ENCODE measurements at places on chromosomes 3 and 15.

DNA sequence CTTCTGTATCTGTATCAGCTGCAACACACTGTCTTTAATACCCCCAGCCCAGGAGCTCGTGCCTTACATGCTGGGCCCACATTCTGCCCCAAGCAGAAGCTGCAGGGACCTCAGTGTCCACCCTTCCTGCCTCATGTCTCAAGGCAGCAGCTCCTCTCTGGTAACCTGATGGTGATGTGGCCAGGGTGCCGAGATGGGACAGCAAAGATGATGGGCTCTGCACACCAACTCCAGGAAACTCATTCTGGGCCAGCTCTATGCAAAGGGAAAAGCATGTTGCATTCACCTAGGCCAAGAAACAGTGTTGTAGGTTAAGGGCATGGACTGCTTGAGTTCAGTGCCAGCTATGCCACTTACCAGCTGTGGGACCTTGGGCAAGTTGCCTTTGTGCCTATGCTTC, 79.5 kb upstream of the PRR23C start:
- DNase-seq: no peak

DNA sequence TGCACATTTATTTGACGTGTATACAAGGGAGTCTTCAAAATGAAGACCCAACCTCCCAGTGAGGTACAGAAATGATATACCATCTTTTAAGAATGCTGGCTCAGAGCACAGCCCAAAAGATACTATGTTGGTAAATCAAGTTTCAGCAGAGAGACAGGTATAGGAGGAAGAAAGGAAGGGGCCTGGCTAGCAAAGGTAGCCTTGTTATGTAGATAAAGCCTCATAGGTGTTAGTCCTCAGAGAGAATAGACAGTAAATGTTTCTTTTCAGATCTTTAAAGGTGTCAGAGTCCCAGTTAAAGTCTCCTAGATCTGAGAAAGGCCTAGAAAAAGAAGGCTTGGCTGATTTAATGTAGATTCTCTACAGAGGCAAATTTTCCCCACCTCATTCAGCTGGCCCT, 213.8 kb downstream of the SI start:
- DNase-seq: no peak

DNA sequence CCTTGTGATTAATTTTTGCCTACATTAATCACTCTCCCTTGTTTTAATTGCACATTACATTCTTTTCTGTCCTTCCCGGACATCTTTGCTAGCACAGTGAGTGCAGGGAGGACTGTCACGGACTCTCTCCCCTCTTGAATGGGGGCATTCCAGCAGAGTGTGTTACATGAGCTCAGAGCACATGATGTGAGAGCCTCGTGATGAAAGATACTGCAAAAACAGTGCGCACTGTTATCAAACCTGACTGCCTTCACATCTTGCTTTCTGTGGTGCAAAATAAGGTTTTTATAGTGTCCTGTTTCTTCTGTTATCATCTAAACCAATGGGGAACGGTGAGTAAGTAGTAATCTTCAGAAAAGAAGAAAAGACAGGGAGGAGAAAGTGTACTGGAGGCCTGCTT, 167.5 kb downstream of the PGPEP1L start:
- no peak for DNase-seq

DNA sequence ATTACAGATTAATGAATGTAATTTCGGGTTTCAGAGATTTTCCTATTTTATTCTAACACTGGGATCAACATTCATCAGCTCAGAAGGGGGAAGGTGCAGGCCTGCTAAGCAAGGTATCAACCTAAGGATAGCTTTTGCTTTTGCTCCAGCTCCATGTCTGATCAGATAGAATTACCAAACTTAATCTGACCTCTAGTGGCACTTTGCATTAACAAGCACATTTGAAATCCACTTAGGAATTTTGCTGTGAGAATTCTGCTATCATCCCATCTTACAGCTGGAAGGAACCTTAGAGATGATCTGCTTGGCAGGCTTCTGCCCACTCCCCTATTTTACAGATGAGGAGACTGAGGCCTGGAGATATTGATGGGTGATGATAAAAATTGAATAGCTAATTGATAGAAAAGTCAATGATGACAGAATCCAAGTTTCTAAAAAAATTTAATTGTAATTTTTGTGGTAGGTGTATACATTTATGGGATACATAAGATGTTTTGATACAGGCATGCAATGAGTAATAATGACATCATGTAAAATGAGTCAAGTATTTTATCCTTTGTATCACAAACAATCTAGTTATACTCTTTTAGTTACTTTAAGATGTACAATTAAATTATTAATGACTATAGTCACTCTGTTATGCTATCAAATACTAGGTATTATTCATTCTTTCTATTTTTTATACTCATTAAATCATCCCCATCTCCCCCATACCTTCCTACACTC, 209.2 kb upstream of the ZPLD1 start:
- no peak for DNase-seq

DNA sequence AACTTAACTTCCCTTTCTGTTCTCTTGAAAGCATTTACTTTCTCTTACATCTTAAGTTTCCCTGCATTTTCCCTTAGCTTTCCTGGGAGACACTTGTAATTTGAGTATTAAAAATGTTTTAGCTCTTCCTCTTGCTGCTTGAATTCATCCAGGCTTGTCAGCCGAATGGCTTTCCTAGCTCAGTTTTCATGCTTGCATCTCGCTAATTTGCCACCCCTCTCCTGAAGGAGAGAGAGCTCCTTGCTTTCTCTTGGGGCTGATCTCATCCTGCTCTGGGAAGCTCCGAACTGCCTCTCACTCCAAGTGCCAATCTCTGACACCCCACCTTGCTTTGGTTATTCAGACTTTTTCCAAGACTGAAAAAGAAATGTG, 374.6 kb upstream of the TBL1XR1 start:
- no peak for DNase-seq

DNA sequence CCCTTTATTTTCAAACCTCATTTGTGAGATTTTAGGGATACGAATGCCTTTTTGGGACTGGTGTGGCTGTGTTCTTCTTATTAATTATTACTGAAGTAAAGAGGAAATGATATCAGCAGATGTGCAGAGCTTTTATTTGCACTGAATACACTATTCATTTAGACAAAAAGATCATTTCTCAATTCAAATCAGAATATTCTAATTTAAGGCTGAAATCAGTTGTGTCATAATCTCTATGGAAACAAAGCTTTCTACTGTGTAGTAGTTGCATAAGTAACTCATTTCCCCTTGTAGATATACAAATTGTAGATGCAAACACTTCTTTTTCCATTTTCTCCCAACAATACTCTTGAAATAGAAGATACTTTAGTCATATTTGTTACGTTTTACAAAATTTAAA, 56.0 kb downstream of the PDE8A start:
- no peak for DNase-seq

DNA sequence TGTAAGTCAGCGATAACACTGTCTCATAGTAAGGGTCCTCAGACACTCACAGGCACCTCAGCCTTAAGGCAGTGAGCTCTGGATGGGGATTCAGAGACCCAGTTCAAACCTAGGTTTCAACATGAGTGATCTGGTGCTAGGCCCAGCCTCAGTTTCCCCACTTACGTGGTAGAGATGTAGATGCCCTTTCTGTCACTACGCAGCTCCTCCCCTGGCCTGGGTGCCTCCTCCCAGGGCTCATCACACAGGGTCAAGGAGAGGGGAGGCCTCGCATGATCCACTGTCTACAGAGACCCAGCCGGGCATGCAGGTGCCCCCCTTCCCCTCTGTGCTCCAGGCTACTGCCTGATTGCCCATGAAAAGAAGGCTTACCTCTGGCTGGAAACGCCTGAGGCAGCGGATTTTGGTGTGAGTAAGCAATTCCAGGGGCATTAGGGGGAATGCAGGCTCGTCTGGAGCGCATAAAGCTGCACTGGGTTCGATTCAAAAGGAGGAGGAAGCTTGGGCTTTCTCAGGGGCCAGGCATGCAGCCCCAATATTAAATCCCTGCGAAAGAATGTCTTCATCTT, 69.8 kb upstream of the ANKRD34C start:
- no peak for DNase-seq

- no peak for DNase-seq
Observed at GRCh38 chr15:68277131-68277602, 378 bp upstream of the FEM1B start.

- DNase-seq: no peak
Observed at GRCh38 chr3:71688121-71688520, 37.1 kb downstream of the EIF4E3 start.

- no peak for DNase-seq
Observed at GRCh38 chr3:43871627-43872245, 181.0 kb downstream of the ABHD5 start.

DNA sequence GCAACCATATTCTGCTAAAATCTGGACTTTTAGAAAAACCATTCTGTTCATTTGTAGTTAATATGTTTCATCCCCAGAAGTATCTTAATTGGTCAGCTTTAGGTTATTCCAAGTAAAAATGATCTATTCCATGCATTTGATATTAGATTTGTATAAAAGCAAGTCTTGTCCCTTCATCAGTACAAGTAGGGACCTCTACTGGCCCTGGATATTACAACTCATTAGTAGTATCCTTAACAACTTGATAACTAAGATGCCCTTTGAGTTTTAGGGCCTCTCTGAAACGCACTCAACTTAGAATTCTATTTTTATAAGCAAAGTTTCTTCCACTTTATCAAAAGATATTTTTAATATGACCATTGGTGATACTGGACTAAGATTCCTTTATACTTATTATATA, 25.3 kb upstream of the SELENOT start:
- no peak for DNase-seq

DNA sequence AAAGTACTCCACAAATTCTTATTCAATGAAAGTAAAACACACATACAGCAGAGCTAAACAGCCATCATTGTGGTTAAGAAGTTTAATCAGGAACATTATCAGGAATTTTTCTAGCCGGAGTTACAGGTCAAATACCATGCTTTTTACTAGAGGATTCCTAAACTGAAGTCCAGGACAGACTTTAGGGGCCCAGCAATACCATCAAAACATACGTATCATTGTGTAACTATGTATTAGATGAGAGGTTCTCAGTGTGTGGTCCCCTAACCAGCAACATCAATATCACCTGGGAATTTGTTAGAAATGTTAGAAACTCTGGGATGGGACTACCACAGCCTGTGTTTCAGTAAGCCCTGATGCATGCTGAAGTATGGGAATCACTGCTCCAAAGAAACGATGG, 404.2 kb upstream of the IL12A start:
- DNase-seq: no peak

DNA sequence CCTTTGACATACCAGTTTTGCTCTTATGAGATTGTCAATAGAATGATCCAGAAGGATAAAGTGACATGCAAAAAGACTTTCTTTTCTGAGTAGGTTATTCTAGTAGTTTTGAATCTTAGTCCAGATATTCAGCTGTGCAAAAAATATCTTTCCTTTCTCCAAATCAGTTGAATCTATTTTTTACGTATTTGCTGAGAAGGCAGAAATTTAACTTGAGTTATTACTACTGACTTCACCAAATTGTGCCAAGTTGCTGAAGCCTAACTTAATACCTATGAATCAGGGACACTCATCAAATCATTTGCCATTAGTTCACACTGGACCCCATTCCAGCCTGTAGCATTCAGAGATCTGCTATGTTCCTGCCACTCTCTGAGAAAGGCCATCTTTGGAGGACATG, 215.6 kb downstream of the EPHA6 start:
- no peak for DNase-seq

- no peak for DNase-seq
Observed at GRCh38 chr15:60379525-60380274, 18.1 kb downstream of the ANXA2 start.

- DNase-seq: no peak
Observed at GRCh38 chr15:82371656-82372055, 22.4 kb upstream of the GOLGA6L10 start.

GRCh38 chr15:49441816-49442215, 18.8 kb downstream of the FGF7 start:
- DNase-seq: no peak

GRCh38 chr3:133896002-133896761, 500 bp upstream of the RAB6B start:
- DNase-seq: no peak

GRCh38 chr15:47727137-47727536, 9.8 kb downstream of the SEMA6D start:
- DNase-seq: no peak

DNA sequence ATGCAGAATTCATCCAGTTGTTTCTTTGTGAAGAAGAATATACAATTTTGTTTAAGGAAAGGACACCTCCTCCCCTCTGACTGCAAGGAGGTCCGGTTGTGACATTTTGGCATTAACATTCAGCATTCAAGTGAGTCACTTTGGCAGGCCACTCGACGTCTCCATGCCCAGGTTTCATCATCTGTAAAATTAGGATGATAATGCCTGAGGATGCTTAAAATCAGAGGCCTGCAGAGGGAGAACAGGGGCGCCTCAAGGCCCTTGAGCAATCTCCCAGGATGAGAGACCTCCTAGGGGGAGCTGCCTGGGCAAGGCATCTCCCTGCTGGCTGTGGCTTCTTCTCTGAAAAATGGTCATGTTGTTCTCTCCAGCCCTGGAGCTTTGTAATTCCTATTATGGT, 236.0 kb downstream of the CACNA2D3 start:
- DNase-seq: no peak

DNA sequence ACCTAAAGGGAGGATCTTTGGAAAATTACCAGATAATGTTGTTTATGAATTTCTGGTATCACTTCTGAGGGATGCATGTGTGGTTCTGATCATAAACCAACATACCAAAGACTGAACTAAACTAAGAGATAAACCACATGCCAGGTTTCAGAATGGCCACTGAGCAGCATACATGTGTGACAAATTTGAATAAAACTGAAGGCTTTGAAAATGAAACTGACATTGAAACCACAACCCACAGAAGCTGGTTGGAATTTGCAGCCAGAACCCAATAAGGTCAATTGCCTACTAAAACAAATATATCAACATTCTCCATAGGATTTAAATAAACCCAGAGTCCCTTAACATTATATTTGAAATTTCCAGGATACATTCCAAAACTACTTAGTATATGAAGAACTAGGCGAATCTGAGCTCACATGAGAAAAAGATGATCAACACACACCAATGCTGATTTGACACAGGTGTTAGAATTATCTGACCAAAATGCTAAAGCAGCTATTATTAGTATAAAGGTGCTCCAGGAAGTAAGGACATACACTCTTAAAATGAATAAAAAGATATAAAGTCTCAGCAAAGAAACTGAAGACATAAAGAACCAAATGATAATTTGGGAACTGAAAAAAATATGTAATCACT, 125.0 kb downstream of the ZNF280D start:
- no peak for DNase-seq

Data from bone marrow (tissue), 2 donors.